ENCODE measurements at places on chromosomes 7 and 10.

DNA sequence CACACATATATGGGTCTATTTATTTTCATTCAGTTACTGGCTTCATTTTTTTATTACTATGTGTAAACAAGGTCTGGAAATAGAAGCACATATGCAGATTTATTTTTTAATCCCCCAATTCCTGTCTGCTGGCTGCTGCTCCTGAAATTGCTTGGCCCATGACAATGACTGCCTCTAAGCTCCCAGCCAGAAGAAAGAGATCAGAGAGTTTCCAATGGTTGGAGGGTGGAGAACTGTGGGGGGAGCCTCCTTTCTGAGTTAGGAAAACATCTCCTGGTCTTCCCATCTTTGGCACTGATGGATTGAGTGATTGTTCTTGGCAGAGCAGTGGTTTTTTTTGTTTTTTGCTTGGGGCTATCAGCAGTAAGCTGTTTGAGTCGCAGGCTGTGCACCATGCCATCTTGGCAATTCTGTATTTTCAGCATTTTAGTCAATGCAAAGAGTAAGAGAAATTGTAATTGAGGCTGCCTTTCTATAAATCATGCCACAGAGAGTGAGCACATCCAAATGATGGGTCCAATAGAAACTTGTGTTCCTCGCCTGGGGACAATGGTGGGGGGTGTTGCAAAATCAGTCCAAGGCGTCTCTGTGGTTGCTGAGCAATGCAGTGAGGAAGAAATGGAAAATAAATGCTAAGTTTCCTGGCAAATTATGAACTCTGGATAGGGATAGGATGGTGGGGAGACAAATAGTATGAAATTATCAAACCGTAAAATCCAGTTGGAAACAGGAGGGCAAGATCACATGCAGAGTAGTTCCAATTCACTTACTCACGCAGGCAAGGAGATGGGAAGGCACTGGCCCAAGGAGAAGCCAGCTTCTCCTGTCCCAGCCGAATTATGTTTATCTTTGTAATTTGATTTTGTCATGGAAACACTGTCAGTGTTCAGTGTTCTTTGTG, 382.4 kb downstream of the SORCS3 start:
- DNase-seq, result no peak

- no peak for DNase-seq
Measured at GRCh38 chr10:13830385-13830784, 243.6 kb downstream of the PRPF18 start.

DNA sequence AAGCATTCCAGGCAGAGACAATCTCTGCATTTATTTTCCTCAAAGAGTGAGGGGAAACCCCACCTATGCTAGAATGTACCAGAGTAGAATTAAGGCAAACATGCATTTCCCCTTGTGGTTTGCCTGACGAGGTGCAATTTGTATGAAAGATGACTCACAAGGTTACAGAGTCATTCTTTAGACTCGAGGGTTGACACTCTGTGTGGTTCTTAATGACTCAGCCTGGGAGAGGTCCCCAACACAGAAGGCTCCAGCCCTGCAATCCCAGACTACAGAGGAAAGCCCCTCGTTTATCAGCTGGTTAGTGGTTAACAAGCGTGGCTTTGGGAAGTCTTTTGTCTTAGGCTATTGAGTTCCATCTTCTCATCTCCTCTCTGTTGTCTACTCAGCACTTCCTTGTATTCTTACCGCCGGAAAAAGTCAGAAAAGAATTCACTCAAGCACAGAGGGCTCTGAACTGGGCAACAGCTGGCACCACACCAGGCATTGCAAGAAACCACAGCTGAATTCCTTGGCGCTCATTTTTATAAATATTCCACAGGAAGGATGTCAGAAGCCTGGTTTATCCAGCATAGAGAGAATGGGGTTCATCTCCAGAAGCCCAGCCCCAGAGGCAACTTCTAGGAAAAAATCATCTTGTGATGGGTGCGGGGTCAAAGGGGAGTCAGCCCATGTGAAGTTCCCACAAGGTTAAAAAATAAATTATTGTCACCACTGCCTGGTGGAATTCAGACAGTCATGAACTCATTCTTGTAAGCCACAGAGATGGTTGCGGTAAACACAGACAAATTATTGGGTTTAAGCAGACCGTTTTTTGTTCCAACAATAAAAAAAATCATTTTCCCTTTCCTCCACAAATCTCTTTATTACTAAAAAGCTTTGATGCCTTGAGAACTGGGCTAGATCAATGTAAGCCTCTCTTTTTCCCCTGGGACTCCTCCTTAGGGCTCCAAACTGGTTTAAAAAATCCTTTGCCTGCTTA, 24.5 kb upstream of the SVIL start:
- DNase-seq, result peak; percentile 45

DNA sequence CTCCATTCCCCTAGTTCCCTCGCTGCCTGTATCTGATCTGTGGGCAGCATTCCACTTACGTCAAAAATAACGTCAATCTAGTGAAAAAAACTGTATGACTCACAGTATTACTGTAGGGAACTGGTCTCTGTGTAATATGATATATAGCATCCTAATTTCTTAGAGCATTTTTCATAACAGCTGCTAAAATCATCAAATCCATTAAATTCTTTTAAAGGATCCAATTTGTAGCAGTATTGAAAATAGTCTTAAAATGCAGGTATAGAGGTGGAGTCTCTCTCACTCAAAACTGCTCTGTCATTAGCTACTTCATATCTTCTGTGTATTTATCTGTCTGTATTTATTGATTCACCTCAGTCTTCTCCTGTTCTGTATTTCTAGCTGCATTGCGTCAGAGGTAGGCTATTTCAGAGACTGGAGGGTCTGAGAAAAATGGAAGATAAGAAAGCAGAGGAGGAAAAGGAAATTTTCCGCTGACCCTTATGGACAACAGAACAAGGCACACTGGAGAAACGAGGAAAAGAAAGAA, 59.9 kb downstream of the PON1 start:
- no peak for DNase-seq

- DNase-seq, result no peak
Measured at GRCh38 chr7:95993380-95993779, 221.0 kb downstream of the DYNC1I1 start.

- no peak for DNase-seq
Measured at GRCh38 chr10:113552014-113552413, 839 bp upstream of the HABP2 start.

DNA sequence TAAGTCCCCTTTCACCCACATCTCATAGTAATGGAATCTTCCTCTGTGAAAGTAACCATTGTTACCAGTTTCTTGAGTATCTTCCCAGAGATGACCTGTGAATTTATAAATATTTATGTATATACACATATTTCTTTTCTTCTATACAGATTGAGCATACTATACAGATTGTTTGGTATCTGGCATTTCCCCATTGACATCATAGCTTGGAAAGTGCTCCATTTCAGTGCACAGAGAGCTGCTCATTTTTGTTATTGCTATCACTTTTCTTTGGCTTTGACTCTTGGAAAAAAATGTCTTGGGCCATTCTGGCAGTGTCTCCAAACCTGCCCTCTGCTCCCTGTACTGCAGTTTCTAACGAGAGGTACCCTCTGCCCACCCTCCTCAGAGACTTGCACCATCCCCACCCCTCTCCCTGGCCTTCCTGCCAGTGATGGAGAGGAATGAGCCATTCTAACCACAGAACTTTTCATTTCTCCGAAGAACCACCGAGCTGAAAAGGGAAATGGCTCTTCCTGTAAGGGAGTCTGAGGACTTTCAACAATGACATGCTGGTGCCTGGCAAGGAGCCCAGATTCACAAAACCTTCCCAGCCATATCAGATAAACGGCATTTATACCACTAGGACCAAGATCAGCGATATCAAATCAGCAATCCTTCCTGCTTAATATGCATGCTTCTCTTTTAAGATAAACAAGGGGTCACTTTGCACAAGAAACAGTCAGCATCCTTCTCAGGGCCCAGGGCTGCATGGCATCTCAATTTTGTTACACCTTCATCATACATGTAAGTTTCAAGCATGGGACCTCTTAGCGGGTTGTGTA, 19.7 kb upstream of the CCSER2 start:
- DNase-seq, result no peak

DNA sequence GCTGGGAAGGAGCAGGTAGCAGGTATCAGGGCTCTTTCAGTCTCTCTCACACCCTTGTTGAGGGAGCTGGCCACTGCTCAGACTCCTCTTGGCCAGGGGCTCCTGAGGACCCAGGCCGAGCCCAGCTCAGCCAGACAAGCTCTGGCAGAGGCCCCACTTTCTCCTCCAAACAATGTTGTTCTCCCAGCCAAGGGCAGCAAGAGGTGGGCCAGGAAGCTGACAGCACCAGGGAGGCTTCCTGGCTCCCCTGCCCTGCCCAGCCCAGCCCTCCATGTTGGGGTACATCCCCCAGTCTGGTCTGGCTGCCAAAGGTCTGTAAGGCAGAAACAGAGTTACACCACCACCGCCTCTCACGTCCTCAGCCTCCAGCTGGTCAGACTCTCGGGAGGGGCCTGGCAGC, 33.9 kb upstream of the COL13A1 start:
- no peak for DNase-seq

DNA sequence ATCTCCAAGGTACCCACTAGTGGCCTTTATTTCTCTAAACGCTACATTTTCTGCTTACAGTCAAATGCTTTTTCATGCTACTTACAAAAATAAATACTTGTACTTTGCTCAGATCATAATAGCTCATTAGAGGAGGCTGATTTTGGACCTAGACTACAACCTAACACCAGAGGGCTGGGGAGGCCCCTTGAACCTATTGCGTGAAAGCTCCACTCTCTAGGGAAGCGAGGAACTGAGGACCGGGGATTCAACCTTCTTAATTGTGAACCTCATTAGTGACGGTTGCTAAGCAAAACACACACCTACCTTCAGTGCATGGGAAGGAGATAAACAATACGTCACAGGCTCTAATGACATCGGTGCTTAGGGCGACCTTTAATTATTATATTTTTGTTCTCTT, 92.1 kb downstream of the EBF3 start:
- no peak for DNase-seq

GRCh38 chr7:23129036-23129435, 23.5 kb downstream of the KLHL7 start:
- DNase-seq, result no peak

DNA sequence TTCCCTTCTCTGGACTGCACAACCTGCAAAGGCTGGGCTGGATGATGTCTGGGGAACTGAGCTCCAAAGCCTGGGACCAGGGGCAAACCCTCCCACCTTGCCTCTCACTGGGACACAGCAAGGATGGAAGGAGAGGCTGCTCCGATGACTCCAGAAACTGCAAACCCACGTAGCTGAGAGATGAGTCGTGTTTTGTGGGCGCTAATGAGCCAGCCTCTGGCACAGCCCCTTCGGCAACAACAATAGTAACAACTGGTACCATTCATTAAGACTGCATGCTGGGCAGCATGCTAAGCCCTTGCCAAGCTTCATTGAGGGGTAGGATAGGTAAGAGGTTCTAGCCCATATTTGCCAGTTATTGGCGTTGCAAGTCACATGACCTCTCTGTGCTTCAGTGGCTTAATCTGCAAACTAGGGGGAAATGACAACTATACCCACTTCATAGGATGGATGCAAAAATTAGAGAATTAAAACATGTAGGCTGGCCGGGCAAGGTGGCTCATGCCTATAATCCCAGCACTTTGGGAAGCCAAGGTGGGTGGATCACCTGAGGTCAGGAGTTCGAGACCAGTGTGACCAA, 145.9 kb downstream of the SH3PXD2A start:
- DNase-seq, result no peak

DNA sequence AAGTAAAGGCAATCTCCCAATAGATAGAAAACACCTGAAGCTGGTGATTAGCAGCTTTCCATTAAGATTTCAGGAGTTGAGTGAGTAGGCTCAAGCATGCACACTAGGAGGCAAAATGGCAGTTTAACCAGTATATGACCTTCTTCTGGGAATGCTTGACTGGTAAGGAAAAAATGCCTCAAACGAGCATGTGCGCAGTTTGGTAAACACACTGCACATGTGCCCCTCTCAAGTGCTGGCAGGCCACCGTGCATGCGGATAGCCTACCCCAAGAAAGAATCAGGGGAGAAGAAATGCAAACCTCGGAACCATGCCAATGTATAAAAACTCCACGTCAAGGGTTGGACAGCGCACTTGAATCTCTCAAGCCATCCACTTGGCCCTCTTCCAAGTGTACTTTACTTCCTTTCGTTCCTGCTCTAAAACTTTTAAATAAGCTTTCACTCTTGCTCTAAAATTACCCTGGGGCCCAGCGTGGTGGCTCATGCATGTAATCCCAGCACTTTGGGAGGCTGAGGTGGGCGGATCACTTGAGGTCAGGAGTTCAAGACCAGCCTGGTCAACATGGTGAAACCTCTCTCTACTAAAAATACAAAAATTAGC, 98.8 kb upstream of the CDK1 start:
- DNase-seq, result no peak

- DNase-seq, result no peak
Measured at GRCh38 chr7:542713-543500, 23.3 kb upstream of the PDGFA start.

DNA sequence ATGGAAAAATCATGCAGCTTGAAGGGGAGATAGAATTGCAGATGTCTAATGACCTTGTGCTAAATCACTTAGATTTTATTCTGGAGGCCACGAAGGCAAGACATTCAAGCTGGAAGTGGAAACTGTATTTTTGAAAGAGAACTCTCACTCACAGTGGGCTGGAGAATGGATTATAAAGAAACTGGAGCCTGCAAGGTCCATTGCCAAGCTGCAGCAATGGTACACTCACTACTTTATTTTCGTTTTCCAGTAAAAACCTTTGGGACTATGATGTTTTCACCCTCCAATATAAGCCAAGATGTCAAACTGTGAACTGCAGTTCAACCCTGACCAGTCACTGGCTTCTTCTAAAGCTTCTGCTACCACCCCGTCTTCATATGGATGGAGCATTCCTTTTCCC, 62.0 kb downstream of the SKIDA1 start:
- DNase-seq, result no peak

DNA sequence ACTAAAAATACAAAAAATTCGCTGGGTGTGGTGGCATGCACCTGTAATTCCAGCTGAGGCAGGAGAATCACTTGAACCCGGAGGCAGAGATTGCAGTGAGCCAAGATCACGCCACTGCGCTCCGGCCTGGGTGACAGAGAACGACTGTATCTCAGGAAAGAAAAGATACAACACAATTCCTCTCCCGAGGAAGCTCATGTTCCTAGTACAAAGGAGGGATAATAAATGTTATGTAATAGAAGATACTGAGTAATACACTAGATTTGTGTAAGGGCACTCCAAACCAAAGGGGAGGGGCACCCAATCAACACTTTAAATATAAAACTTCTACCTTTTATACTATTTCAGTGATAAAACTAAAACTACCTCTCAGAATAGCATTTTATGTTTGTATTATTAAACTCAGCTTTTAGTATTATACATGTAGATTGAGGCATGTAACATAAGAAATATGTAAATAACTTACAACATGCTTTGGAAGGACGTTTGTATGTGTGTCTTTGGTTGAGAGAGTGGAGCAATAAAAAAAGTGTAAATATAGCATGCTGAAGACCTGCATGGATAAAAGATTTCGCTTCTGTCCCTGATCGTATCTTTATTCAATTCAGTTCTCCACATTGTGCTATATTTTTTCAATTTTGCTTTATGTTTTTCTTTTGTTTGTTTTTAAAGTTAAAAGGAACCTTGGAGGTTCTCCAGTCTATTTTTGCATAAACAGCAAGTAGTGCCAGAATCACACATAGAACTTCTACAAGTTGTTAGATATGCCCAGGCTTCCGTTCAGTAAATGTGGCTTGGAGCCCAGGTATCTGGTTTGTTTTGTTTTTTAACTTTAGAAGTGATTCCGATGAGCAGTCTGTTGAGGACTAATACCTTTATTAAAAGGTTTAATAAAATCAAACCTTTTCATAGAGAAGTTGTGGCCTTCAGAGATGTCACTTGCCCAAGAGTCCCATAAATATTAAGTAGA, 71.9 kb downstream of the WAC start:
- DNase-seq, result no peak
